NCI-H187 treated with DMSO at 0.1 percent for 48 hours (cell line): ENCODE measurements at places on chromosomes 7 and 10.

DNA sequence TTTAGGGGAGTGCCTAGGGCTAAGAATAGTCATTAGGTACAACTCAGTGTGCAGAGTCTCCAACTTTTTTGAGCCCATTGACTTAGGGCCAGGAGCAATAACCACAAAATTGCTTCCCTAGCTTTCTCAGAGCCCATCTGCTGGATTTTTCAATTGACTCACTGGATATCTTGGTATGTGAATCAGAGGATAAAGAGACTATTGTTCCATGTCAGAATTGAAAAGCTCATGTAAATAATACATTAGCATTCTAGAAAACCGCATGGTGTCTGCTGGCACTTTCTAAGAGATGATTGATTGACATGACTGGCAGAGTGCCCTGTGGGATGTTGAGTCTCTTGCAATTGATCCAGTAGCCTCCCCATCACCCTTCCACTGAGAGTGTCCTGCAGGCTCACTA lies 246.2 kb downstream of the CCDC7 start:
- no peak for DNase-seq

- DNase-seq = no peak
Measured at GRCh38 chr7:74462707-74463100, 9.0 kb downstream of the GTF2IRD1 start.

DNA sequence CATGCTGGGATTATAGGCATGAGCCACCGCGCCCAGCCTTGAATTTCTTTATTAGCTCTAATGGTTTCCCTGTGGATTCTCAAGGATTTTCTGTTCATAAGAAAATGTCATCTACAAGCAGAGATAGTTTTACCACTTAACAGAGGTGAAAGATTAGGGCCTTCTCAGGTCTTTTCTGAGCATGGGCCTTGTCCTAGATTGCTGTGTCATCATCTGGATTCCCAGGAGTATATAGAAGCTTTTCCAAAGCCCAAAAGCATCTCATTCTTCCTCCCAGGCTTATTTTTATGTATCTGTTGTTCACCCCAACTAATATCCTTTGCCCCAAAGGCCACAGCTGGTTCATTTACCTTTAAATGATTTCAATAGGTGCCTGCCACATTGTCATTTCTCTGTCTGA lies 13.7 kb upstream of the ZNF248 start:
- no peak for DNase-seq

- no peak for DNase-seq
Measured at GRCh38 chr10:129840196-129840590, 123.9 kb downstream of the EBF3 start.
